ENCODE measurements at places on chromosomes 6 and 20. TPM values are rescaled to one million over a fixed set of nuclear protein-coding genes. Genes with fewer than 3 reads are reported as not detected.

HLA-DRB1 gene
- total RNA-seq, result 22.1 TPM

PREX1 gene
- 3.6 TPM for total RNA-seq

PGC gene
- total RNA-seq, result 0.91 TPM

GPRC6A gene
- total RNA-seq, result not detected

GRCh38 chr20:37407019-37407566 is 61.2 kb downstream of the SRC start:
- DNase-seq, result no peak

GRCh38 chr6:129552413-129552812 is 157.6 kb downstream of the ARHGAP18 start:
- DNase-seq, result no peak

CD83 gene
- 6.2 TPM for total RNA-seq

DNA sequence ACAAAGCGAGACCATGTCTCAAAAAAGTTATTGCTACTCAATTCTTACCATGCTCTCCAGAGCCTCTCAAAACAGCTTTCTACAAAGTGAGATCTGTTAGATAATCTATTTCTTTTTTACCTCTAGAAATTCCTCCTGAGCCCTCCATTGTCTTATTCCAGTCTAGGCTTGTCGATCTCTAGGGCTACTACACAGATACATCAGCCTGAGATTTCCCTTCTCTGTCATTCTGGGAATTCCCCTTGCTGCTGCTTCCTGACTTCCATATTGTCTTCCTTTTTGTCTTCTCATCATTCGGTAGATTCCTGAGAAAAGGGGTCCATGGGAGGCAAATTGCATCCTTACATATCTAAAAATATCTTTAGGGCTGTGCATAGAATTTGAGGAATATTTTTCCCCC is 75.6 kb upstream of the GNRH2 start:
- DNase-seq, result no peak

GSTA1 gene
- total RNA-seq, result 0.90 TPM

MLIP gene
- total RNA-seq, result not detected

DNA sequence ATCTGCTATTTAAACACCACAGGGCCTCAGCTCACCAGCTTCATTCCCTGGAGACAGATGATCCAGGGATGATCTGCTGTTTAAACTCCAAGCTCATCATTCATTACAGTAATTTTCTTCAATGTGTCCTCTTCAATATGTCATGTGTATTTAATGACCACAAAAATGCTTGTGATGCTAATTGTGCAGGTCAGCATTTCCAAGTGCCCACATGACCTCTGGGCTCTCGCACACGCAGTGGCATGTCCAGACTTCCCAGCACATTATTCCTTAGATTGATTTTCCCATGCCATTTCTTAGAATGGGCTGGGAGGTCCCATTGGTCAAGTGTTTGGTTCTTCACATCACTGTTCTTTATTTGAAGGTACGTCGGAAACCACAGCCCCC is 434.4 kb downstream of the HAO1 start:
- DNase-seq, result no peak

DNA sequence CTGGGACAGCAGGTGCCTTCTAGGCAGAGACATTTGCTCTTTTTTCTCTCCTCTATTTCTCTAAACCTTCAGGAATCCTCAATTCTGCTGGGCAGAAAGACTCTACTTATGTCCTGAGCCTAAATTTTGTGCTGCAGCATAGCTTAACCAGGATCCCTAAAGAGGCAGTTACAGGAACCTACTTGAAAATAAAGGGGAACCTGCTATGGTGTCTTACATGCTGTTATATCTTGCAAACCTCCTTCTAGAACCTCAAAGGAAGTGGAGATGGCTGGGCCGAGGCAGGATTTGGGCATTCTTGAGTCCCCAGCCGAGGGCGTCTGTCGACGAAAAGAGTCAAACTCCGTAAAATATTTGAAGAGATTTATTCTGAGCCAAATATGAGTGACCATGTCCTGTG is 17.1 kb upstream of the GMNN start:
- no peak for DNase-seq

GGTLC1 gene
- not detected for total RNA-seq

DNA sequence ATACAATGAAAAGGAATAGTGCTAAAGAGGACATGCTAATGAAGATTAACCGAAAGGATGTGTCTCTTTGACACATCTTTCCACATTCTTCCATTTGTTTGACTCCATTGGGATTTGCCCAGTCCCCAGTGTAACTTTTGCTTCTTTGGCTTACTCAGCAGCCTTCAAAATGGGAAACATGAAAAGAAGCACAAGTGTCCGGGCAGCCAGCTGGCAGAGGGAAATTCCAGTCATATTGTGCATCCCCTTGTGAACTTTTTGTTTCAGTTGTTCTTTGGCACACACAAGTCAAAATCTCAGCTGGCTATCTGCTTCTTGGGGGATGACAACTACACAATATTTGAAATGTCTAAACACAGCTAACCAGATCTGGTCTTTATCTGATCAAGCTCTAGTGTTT is 157.4 kb downstream of the OGFRL1 start:
- no peak for DNase-seq

DNA sequence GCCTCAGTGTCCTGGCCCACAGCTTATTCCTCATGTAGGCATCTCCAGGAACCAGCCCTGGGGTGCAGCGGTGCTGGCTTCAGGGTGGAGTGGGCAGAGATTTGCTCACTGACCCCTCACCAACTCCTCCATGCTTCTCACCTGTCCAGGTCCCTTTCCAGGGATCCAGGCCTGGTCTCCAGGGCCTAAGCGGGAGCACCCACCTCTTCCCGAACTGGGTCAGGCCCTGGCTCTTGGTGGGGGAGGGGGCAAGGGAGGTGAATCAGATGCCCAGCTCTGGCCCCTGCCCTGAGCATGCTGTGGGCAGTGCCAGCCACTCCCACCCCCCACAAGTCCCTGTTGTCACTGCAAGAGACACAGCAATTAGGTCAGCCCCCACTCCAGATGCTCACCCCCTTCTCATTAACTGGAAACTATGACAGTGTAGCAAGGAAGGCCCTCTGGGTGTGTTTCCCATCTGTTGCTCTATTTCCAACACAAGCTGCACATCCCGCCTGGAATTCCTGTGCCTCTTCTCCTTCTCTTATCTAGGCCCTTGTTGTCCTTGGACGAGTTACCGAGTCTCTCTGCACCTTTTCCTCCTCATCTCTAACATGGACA is 37.0 kb downstream of the MDFI start:
- DNase-seq, result no peak

GRCh38 chr6:35401514-35401913 is 50.6 kb upstream of the FANCE start:
- no peak for DNase-seq

DNA sequence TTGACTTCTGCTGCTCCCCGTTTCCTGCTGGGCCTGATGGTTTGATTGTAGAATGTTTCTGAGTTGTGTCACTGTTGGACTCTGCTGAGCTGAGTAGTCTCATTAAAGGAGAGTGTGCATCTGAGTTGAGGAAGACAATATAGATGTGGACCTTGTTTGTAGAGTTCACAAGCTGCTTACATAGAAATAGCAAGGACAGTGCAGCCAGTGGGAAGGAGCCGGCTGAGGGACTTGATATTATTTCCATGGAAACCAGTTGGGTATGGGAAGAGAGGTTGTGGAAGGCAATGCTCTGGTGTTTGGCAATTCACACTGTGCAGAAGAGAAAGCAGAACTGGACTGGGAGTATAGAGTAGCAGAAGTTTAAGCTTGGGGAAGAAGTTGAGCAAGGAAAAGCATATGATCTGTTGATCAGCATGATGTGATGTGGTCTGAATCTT is 14.8 kb downstream of the IGF2R start:
- DNase-seq, result no peak

GRCh38 chr20:50133041-50133440 is 20.1 kb upstream of the UBE2V1 start:
- DNase-seq, result no peak

GRCh38 chr6:20712011-20712410 is 177.8 kb downstream of the CDKAL1 start:
- DNase-seq, result no peak

TSBP1 gene
- not detected for total RNA-seq

PDE7B gene
- 15.4 TPM for total RNA-seq

- no peak for DNase-seq
Observed at GRCh38 chr20:40738976-40739375, 49.9 kb upstream of the MAFB start.

- no peak for DNase-seq
Observed at GRCh38 chr6:165052561-165053480, 256.6 kb downstream of the C6orf118 start.

OXT gene
- not detected for total RNA-seq

CTSZ gene
- total RNA-seq, result 99.8 TPM

PTPRT gene
- 2.1 TPM for total RNA-seq

- DNase-seq, result no peak
Observed at GRCh38 chr6:34705241-34705640, 8.7 kb upstream of the ILRUN start.

CSTF1 gene
- total RNA-seq, result 20.9 TPM

- DNase-seq, result no peak
Observed at GRCh38 chr20:48459722-48460395, 367.9 kb downstream of the PREX1 start.

DNA sequence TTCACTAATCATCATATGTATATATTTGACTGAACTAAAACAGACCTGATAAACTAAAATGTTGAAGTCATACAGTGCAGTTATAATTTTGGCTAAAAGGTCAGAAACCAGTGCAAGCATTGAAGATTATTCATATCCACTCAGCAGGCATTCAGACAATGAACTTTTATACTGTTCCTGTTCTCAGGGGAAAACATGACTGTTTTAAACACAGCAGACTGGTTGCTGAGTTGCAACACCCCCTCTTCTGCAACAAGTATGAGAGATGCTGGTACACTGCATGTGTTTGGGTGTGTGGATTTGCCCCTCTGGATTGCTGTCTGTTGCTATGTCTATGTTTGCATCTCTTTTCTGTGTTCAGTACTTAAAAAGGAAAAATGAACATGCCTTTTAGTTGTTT is 206.8 kb downstream of the EYA4 start:
- no peak for DNase-seq

DNA sequence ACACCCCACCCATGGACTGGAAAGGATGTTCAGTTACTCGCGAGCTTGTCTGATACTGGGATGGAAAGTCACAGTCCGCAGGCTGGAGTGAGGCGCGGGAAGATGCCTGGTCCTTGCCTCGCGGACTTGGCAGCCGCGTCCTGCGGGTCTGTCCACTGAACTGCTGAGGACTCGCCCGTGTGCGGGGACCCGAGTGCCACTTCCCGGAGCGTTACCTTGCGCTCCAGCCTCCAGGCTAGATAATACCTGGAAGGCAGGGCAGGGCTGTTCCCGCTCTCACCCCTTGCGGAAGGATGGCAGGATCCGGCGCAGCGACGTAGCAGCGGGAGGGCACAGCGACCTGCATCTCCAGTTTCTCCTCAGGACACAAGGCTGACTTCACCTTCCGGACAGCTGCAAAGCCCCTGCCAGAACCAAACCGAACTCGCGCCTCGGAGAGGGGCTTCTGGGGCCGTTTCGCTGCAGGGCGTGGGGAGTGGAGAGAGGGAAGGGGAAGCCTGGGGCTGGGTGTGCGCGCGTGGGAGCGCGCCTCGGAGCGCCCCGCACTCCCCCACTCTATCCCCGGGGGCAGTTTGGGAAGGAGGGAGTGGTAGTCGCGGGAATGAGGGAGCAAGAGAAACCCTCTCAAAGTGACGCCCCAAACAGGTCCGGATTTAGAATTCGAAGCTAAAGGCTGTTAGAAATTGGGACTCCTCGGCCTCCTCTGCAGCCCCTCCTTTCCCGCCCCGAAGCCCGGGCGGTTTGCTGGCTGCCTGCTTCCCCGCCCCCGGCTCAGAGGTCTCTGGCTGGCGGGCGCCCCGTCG is at the start of gene KCNQ5:
Gene KCNQ5, plus strand, starts transcription at position 774 of the 803 bp plus-strand sequence.
- DNase-seq, result no peak

DNA sequence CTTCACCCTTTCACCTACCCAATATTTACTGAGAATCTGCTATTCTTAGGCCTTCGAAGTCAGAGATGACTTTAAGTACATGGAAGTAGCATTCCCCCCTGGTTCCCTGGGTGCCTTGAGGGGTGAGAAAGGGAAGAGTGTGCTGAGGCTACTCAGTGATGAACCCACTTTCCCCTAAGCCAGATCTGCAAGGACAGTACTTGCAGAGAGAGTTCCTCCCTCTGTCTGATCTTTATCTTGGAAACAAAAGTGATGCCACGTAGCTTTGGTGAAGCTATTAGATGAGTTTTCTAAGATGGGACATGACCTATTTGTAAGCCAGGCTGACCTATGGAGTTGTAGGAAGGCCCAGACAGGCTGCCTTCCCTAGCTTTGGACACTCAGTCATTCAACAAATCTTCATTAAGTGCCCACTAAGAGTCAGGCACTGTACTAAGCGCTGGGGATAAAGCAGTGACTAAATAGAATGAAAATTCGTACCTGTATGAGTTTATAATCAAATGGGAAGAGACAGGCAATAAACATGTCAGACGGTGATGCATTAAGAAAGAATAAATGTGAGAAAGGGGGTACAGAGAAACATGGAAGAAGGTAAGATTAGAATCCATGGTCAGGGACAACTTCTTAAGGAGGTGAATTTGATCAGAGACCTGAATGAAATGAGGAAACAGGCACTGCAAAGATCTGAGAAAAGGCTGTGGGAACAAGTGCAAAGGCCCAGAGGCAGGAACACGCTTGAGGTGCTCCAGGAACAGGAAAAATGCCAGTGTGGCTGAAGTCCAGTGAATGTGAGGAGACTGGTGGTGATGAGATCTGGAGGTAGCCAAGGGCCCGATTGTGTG is 42.2 kb downstream of the BCL2L1 start:
- no peak for DNase-seq

GRCh38 chr20:36672991-36673390 is 27.0 kb upstream of the SLA2 start:
- DNase-seq, result no peak

AP5S1 gene
- 18.6 TPM for total RNA-seq

- no peak for DNase-seq
Observed at GRCh38 chr20:15616626-15617025, 956.6 kb downstream of the KIF16B start.

DNA sequence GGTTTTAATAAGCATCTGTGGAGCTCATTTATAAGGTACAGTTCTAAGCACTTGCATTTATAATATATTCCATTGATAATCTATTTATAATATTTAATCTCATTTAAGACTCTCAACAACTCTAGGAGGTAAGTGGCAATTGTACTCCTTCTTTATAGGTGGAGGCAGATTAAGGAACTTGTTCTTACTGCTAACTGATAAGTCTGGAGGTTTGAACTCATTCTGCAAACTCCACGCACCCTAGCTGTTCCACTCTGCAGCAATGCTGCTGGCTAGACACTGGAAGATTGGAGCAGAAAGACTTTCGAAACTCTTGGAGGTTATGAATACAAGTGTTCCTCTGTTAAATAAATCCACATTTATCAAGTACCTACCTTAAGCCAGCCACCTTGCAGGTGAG is 793 bp upstream of the HDAC2 start:
- no peak for DNase-seq

JAG1 gene
- 130 TPM for total RNA-seq

GRCh38 chr20:10733122-10733521 is 59.3 kb upstream of the JAG1 start:
- no peak for DNase-seq

GRCh38 chr6:153357391-153357790 is 226.3 kb upstream of the RGS17 start:
- DNase-seq, result no peak

POFUT1 gene
- total RNA-seq, result 47.1 TPM

SNAI1 gene
- 7.9 TPM for total RNA-seq

KCNG1 gene
- total RNA-seq, result 0.88 TPM
